ENCODE measurements at places on chromosomes 6 and 20.

DNA sequence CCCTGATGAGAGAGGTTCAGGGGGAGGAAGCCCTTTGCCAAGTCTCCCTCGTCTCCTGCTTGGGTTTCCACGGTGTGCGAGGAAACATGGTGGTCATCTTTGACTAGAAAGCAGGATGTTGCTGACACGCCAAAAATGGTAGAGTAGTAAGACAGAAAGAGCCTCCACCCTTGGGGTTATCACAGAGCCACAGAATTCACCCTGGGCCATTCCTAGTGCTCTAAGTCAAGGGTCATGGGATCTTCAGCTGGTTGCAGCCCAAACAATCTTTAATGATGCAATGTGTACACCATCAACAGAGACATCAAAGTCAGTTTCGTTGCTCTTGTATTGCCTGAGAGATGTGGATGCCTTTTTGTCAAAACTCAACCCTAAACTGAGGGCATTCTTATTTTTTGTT is 201.9 kb downstream of the LY86 start:
- DNase-seq: no peak

DNA sequence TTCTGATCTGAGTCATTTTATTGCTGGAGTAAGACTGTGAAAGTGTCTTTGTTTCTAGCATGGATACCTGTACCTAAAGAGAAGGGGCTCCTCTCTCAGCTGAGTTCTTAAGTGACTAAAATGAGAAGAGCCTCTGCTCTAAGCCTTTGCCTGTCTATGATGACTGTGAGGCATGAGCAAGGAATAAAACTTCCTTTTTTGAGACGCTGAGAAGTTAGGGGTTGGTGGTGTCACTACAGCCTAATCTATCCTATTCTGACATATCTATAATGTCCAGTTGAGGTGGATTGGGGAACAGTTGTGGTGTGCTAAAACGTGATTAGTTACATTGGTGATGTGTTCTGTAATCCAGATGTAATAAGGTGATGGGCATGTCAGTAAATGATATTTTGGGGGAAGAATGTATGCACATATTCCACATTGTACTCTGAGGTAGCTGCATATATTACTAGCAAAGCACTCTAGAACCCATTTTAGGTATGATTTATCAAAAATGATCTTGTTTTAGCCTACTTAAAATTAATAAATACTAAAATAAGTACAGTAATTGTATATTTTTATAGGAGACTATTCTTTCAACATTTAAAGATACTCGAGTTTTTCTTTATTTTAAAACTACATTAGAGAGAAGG is 18.1 kb downstream of the ADGRB3 start:
- no peak for DNase-seq

DNA sequence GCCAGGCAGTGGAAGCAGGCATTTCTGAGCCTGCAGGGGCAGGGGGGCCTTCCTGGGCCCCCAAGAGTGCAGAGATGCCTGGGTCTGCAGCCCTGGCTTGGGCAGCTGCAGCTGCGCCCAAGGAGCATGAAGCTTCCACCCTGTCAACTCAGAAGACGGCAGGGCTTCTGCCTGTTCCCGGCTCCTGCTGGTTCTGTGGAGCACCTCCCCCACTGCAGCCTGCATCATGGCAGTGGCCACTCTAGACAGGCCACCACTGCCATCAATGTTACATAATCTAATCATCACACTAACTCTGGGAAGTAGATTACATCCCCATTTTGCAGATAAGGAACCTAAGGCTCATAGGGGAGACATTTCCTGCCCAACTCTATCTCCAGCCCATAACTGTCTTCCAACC is 21.1 kb upstream of the TOP1 start:
- DNase-seq: no peak

DNA sequence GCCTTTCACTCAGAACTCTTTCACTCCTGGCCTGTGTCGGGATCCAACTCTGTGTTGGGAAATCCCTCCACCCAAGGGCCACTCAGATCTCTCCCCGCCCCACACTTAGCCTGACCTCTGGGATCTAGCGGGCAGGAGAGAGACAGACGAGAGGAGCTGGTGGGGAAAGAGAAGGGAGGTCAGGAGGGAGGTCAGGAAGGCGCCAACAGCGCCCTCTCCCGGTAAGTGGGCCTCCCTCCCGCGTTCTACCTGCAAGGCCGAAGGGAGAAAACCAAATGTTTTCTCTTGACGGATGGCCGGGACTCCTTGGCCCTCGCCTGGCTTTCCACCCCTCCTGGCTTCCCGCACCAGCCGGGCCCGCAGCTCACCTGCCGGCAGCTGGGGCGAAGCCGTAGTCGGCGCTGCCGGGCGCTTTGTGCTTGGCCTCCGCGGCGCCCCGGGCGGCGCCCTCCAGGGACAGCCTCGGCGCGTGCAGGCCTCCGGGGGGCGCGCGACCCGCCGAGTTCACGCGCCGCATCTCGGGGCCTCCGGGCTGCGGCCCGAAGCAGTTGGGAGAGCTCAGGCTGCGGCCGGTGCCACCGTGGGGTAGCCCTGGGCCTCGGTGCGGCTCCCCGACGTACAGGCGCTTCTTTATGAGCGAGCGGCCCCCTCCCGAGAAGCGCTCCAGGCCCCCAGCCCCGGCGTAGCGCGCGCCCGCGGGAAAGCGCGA is 38.2 kb downstream of the C6orf132 start:
- peak; percentile 56 for DNase-seq

- no peak for DNase-seq
These were observed 72.0 kb upstream of the BACH2 start for GRCh38 chr6:90368601-90369000.

DNA sequence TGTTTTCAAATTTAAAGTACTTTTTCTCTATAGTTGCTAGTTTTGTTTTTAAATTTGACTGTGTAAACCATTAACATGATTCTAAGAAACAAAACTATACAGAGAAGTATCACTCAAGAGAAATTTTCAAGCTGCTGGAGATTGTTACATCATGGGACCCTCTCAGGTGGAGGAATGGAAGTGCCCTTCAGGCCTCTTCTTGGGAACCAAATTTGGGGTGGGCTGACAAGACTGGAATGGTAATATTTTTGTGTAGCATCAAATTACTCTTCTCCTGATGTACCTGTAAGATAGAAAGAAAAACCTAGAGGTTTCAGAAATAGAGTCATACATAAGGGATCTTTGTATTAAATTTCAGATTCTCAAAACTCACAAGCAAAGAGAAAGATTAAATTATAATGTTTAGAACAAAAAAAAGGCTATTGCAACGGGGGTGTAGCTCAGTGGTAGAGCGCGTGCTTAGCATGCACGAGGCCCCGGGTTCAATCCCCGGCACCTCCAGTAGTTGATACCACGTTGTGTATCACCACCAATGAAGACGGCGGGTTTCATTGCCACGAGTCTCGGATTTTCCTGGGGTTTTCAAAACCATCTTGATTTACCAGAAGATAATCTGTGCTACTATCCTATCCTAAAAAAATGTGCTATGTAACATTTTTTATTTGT is 193.7 kb downstream of the GPX5 start:
- DNase-seq: no peak

GRCh38 chr20:4326195-4327065 is 311.1 kb upstream of the RNF24 start:
- DNase-seq: no peak

- DNase-seq: no peak
These were observed 25.2 kb downstream of the TRAM2 start for GRCh38 chr6:52551483-52552277.

- no peak for DNase-seq
These were observed 8.4 kb downstream of the RBBP8NL start for GRCh38 chr20:62418709-62419487.

DNA sequence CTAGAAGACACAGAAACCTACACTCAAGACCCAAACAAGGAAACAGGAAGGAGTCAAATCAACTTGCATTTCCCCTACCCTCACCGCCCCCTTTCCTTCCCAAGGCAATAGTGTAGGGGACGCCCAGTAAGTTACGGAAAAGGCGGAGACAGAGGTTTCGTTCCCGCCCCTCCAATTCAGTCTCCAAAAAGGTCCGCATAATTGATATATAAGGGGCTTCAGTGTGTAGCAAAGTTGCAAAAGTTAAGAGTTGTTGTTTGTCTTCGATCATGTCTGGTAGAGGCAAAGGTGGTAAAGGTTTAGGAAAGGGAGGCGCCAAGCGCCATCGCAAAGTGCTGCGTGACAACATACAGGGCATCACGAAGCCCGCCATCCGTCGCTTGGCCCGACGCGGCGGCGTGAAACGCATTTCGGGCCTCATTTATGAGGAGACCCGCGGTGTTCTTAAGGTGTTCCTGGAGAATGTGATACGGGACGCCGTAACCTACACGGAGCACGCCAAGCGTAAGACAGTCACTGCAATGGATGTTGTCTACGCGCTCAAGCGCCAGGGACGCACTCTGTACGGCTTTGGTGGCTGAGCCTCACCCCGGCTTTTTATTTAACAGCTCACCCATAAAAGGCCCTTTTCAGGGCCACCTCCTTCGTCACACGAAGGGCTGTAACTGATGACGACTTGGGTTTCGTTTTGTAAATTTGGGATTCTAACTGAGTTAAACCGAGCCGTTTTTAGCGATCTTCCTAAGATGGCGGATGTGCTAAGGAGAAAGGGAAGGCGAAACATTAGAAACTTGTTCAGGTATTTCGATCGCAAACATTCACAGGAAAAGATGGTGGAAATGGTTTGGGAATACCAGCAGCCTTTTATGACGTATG is 124.6 kb upstream of the BTN3A2 start:
- DNase-seq: peak; percentile 33

GRCh38 chr6:29016559-29017427 is 11.7 kb upstream of the ZNF311 start:
- peak; percentile 75 for DNase-seq

DNA sequence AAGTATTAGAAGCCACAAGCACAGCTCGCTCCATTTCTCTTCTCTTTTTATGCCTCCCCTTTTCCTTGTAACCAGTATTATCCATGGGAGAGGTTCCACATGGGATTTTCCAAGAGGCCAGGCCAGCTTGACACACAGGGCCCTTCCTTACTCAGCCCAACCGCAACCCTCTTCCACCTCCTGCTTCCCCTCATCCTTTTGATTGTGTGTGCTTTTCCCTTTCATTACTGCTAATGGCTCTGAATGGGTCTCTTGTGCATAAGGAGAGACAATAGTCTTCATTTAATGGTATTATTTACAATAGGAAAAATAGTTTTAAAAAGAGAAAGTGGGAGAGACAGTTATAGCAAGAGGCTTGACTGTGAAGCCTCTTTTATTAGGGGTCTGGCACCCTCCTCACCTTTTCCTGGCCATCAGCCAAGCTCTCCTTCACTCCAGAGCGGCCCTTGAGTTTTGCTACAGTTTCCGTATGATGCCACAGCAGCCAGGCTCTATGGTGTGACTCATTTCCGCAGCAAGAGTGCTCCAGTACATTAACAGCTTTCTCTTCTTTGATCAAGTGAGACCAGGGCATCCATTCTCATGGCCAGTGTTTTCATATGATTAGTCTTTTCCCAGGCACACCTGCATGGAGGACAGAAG is 579.5 kb downstream of the TFAP2B start:
- no peak for DNase-seq

DNA sequence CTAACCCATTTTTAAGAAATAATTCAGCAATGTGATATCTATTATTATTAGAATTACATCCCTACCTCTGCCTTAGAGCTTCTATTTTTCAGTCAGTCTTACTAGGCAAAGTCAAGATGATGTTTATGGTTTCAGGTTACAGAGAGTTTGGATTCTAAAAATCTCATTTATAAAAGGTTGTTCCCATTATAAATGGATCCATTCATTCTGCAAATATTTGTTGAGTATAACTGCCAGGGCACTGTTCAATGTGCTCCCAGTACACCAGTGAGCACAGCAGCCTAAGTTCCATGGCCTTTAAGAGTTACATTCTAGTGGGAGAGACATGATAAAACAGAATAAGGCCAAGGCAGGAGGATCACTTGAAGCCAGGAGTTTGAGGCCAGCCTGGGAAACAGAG is 75.9 kb upstream of the EYA4 start:
- DNase-seq: no peak

GRCh38 chr20:47220161-47220582 is 136.3 kb downstream of the ZMYND8 start:
- peak; percentile 57 for DNase-seq

- DNase-seq: no peak
These were observed 6.6 kb downstream of the TSPYL4 start for GRCh38 chr6:116247285-116247684.

GRCh38 chr6:53433261-53433950 is 84.7 kb upstream of the ELOVL5 start:
- no peak for DNase-seq
